PC-3 (cell line): ENCODE measurements at places on chromosomes 4 and X. TPM values are rescaled to one million over a fixed set of nuclear protein-coding genes. Genes with fewer than 3 reads are reported as not detected.

Gene PPP4R3C
- not detected in 2 replicates for total RNA-seq

- no peak for DNase-seq
- no peaks in the 10 kb centered on the region for H3K36me3 ChIP-seq
- no peaks in the 10 kb centered on the region for H3K27me3 ChIP-seq
- H3K4me3 ChIP-seq = no peak overlapping the region
- no peaks in the 10 kb centered on the region for H3K4me1 ChIP-seq
- no peak overlapping the region for H3K27ac ChIP-seq
Observed at GRCh38 chr4:123517176-123517575, 120.6 kb downstream of the SPRY1 start.

DNA sequence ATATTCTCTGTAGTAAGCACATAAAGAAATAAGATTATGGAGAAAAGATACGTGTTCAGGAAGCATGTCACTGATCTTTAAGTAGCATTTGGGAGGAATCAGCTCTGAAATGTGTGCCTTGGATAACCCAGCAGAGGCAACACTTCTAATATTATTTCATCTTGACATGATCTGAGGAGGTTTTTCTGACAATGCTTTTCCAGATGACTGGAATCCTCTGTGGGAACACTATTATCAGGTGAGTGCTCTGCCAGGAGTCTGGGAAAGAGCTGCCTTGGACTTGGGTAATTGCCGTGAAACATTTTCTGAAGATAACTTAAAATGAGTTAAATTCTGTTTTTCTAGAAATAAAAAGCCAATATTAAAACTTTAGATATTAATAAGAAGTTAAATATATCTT, 78.2 kb upstream of the QRFPR start:
- no peak overlapping the region for H3K27ac ChIP-seq
- H3K36me3 ChIP-seq = no peaks in the 10 kb centered on the region
- no peak for DNase-seq
- peaks cover 37% of the 10 kb centered on the region for H3K27me3 ChIP-seq

Gene ZNF330
- total RNA-seq = 33.2 and 44.4 TPM in 2 replicates

- no peak overlapping the region for H3K27ac ChIP-seq
- no peaks in the 10 kb centered on the region for H3K27me3 ChIP-seq
- no peak for DNase-seq
- H3K4me1 ChIP-seq = no peaks in the 10 kb centered on the region
- H3K36me3 ChIP-seq = no peaks in the 10 kb centered on the region
- no peak overlapping the region for H3K4me3 ChIP-seq
Observed at GRCh38 chr4:15562114-15562513, 92.4 kb downstream of the CC2D2A start.

DNA sequence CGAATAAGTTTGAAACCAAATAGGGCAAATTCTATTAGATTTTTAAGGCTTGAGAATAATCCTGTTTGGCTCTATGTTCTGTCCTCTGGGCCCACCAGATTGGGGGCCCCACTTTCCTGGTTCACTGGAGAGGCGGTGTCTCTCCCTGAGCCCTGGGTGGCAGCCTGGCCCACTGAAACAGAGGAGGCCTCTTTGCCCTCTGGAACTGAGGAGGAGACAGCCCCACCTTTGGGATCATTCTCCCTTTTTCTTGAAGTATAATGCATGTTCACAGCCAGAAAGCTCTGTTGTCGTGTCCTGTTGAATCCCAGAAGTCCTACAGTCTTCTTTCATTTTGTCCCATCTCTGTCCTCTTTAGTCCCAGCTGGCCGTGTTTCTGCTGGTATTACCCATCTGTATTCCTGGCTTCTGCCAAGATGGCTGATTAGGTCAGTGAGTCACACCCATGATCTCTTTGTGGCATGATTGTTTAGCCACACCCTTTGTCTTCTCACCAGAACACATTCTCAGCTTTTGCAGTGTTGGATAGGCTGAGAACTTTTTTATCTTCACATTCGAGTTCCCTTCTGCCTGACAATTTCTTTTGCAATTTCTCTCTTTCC, 8.1 kb upstream of the TBC1D25 start:
- H3K4me1 ChIP-seq = peaks cover 22% of the 10 kb centered on the region
- peaks cover 15% of the 10 kb centered on the region for H3K36me3 ChIP-seq
- H3K27ac ChIP-seq = peak overlapping the region; percentile 86
- H3K4me3 ChIP-seq = no peak overlapping the region
- DNase-seq = peak; percentile 80

Gene LIMCH1
- 19.7 and 27.1 TPM in 2 replicates for total RNA-seq

GRCh38 chr4:99630857-99631360, 26.7 kb downstream of the C4orf54 start:
- DNase-seq = no peak
- H3K4me3 ChIP-seq = no peak overlapping the region
- H3K4me1 ChIP-seq = peaks cover 14% of the 10 kb centered on the region; the same call in 1 of the 2 replicates
- no peak overlapping the region for H3K27ac ChIP-seq
- H3K27me3 ChIP-seq = no peaks in the 10 kb centered on the region

Gene ATOH1
- not detected in 2 replicates for total RNA-seq

Gene HSFX1
- total RNA-seq = 0.11 TPM in 1 of 2 replicates, not detected in the other

- no peak for DNase-seq
- 0 out of 2 replicates have a peak overlapping the region, but pooled peaks have one; percentile 42 for H3K4me3 ChIP-seq
- H3K36me3 ChIP-seq = no peaks in the 10 kb centered on the region
Observed at GRCh38 chrX:67544281-67545035, 637 bp downstream of the AR start.

Gene SOX3
- total RNA-seq = not detected in 2 replicates

DNA sequence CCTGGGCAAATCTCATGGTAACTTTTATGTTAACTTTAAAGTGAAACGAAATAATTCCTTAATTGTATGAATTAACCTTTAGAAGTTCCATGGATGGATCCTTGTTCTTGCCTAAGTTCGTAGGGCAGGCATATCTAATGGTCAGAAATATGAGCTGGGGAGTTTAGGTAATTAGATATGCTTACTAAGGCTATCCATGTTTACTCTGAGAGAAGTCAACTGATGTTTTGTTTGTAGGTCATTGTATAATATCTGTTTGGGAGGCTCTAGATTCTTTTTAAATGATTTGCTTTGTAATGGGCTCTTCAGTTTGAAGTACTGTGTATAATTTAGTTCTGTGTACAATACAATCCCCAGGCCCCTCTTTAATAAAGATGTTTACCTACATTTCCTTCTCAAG, 117.0 kb downstream of the DCK start:
- no peaks in the 10 kb centered on the region for H3K36me3 ChIP-seq
- no peaks in the 10 kb centered on the region for H3K27me3 ChIP-seq
- DNase-seq = peak; percentile 25
- no peak overlapping the region for H3K27ac ChIP-seq
- H3K4me1 ChIP-seq = no peaks in the 10 kb centered on the region

Gene RAB39B
- 0.04 TPM in 1 of 2 replicates, not detected in the other for total RNA-seq

Gene NLGN4X
- total RNA-seq = not detected in 2 replicates

GRCh38 chrX:130878350-130879341, 24.4 kb downstream of the ENOX2 start:
- H3K4me1 ChIP-seq = peaks cover 33% of the 10 kb centered on the region
- H3K4me3 ChIP-seq = peak overlapping the region; percentile 32; the same call in 1 of the 2 replicates
- no peaks in the 10 kb centered on the region for H3K27me3 ChIP-seq
- DNase-seq = peak; percentile 96
- no peaks in the 10 kb centered on the region for H3K36me3 ChIP-seq

DNA sequence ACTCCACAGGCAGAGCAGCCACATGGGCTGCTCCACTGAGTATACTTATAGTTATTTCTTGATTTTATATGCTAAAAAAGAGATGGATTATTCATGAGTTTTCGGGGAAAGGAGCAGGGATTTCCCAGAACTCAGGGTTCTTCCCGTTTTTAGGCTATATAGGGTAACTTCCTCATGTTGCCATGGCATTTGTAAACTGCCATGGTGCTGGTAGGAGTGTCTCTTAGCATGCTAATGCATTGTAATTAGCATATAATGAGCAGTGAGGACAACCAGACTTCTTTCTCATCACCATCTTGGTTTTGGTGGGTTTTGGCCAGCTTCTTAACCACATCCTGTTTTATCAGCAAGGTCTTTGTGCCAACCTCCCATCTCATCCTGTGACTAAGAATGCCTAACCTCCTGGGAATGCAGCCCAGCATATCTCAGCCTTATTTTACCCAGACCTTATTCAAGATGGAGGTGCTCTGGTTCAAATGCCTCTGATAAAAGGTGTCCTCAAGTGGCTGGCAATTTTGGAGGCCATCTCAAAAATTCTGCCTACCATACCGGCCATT, 213.0 kb upstream of the VEGFC start:
- no peaks in the 10 kb centered on the region for H3K27me3 ChIP-seq
- H3K27ac ChIP-seq = peak overlapping the region; percentile 99
- no peaks in the 10 kb centered on the region for H3K36me3 ChIP-seq
- peak; percentile 82 for DNase-seq

- peaks cover 5% of the 10 kb centered on the region for H3K4me1 ChIP-seq
- no peaks in the 10 kb centered on the region for H3K27me3 ChIP-seq
- H3K27ac ChIP-seq = no peak overlapping the region
- H3K4me3 ChIP-seq = no peak overlapping the region
- no peaks in the 10 kb centered on the region for H3K36me3 ChIP-seq
Observed at GRCh38 chr4:87589531-87589930, 18.8 kb upstream of the DSPP start.
